ENCODE measurements at places on chromosomes 6 and 20. TPM values are rescaled to one million over a fixed set of nuclear protein-coding genes. Genes with fewer than 3 reads are reported as not detected.

DNA sequence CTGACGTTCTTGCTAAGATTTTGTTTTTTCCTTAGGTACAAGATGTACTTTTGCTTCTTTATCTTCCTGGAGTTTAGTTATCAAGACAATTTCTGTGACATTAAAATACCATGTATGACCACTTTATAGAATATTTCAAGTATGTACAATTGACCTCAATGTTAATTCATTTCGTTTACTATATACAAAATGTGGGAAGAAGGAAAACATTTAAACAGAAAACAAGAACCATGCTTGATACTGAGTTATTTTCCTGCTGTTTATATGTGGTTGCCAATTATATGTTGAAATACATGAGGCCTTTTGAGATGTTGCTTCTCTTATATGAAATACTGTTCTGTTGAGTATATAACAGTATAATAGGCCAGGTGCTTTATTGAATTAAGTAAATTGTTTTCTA is 184.3 kb downstream of the JARID2 start:
- no peak for DNase-seq

GRCh38 chr20:20089939-20090338 is 37.6 kb downstream of the CFAP61 start:
- DNase-seq: no peak

Gene RANBP9
- total RNA-seq: 45.4 TPM

GRCh38 chr6:43945768-43946080 is 175.7 kb downstream of the VEGFA start:
- no peak for DNase-seq

DNA sequence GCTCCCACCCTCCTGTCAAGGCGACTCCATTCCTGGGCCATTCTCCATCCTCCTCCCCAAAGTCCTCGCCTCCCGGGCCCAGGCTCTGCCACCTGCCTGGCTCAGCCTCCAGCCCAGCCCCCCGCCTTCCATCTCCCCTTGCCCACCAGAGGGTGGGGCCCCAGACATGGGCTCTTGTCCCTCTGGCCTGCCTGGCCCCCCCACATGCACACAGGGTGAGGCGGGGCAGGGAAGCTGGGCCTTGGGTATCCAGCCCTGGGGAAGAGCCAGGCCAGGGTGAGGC is 95.2 kb downstream of the YTHDF1 start:
- no peak for DNase-seq

DNA sequence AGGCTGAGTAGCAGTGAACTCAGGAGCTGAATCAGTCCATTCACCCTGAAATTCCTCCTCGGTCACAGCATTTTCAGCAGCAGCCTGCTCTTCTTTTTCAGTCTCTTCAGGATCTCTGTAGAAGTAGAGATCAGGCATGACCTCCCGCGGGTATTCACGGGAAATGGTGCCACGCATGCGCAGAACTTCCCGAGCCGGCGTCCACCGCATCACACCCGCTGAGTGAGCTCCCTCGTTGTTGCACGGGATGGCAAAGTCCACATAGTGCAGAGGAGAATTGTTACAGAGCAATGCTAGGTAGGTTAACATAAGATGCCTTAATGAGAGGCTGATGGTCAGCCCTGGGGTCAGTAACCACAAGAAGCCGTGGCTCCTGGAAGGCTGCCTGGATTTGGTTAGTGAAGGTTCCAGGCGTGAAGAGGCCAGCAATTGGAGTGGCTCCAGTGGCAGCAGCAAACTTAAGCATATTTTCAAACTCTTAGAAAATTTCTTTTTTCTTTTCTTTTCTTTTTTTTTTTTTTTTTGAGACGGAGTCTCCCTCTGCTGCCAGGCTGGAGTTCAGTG is 113.5 kb upstream of the HDAC2 start:
- DNase-seq: no peak

- DNase-seq: no peak
Measured at GRCh38 chr6:113818578-113818977, 38.6 kb upstream of the MARCKS start.
